Spinal cord (tissue), 10 donors: ENCODE measurements at places on chromosomes 5 and 9. TPM values are rescaled to one million over a fixed set of nuclear protein-coding genes. Genes with fewer than 3 reads are reported as not detected.
A peak's percentile ranks its signal among the peaks of the same experiment; 100 is the strongest.

LECT2 gene
- total RNA-seq: not detected

DNA sequence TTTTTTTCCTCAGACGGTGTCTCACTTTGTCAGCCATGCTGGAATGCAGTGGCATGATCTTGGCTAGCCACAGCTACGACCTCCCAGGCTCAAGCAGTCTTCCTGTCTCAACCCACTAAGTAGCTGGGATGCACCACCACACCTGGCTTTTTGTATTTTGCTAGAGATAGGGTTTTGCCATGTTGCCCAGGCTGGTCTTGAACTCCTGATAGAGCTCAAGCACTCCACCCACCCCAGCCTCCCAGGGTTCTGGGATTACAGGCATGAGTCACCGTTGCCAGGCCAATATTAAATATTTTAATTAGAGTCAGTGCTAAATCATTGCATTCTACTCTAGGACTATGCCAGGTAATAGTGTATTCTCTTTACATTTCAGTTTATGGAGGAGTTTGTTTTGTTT is 41.5 kb downstream of the UBE2R2 start:
- DNase-seq: no peak

- no peak for DNase-seq
Measured at GRCh38 chr5:86684222-86684621, 66.5 kb downstream of the COX7C start.

DNA sequence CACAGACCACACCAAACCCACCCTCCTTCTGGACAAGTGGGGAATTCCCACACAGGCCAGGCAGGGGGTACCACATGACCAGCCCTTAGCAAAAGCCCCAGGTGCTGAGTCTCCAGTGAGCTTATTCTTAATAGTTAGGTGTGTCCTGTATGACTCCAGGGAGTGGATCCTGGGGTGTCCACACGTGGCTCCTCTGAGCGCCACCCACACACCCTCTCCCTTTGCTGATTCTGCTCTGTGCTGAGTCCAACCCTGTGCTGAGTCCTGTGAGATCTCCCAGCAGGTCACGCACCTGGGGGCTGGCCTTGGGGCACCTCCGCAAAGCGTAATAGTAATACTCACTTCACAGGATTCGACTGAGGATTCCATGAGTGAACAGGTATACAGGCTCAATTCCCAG is 12.7 kb downstream of the LRRC14B start:
- no peak for DNase-seq

DNA sequence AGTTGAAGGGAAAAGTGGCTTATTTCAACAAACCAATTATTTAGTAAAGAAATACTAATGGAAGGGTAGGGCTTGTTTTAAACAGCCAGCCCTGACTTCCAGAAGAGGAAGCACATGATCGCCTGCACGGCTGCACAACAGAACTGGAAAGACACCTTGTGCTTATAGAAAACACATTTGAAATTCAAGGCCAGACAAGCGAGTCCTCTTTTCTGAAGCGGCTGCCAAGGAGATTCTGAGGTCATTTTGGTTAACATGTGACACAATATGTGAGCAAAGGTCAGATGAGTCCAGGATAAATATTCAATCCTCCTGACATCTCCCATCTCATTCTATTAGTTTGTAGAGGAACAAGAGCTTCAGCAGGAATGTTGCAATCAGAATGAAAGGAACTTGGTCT is 461.4 kb upstream of the ST8SIA4 start:
- DNase-seq: no peak

- peak; percentile 35 for DNase-seq
Measured at GRCh38 chr5:168528521-168529373, at the start of gene FBLL1. FBLL1 (plus strand) TSS chr5:168529305; CDS start chr5:168529505, 200 bp downstream.

- no peak for DNase-seq
Measured at GRCh38 chr9:112262577-112262976, 70.8 kb downstream of the PTBP3 start.

GRCh38 chr9:2560180-2560579 is 61.4 kb upstream of the VLDLR start:
- no peak for DNase-seq

- no peak for DNase-seq
Measured at GRCh38 chr9:73125651-73126050, 26.0 kb upstream of the ANXA1 start.

DNA sequence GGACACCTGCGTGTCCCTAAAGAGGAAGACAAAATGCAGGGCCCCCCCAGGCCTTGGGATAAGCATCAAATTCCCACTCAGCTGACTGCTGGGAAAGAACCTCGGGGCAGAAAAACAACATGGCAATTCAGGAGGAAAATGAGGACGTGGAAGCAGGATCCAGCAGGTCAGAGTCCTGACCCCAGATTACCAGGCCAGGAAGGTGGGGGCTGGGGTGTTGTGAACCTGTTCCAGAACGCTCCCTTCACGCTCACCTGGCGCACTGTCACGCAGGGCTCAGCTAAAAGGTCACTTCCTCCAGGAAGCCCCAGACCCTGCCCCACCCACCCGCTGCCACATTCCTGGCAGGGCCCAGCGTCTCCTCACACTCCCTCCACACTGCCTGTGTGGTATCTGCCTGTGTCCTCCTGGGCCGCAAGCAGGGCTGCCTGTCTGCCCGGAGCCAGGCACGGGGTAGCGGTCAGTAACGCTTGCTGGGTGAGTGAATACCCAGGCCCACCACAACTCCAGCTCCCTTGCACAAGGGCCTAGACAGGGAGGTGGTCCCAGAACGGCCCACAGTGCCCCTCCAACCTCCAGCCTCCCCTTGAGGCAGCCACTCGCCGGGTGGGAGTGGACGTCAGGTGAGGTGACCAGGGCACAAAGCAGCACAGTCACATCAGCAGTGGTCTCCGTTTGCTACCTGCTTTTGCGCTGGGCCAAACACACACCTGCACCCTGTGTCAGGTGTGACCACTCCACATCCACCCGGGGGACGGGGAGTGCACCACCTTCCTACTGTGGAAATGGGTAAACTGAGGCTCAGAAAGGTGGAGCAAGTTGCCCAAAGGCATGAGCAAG is 18.1 kb downstream of the VAV2 start:
- no peak for DNase-seq
